ENCODE measurements at places on chromosomes 16 and 17.

DNA sequence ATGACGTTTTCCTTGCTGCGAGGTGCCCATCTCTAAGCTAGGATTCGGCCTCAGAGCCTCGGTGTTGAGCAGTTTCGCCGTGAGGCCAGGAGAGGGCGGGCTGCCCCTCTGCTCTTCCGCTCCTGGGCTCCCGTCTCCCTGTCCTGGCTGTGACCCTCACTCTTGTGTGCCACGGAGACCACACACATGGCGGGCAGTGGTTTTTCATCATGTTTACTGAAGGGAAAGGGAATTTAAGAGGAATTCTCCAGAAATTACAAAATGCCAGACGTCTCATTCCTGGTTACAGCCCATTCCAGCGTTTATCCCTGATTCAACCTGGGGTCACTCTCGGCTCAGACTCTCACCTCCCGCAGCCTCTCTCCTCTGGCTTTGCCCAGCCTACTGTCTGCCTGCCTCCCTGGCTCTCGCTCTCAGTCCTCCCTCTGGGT lies 96.8 kb upstream of the ELAC2 start:
- DNase-seq = no peak

GRCh38 chr16:13305019-13305755 lies 403.8 kb downstream of the SHISA9 start:
- no peak for DNase-seq

DNA sequence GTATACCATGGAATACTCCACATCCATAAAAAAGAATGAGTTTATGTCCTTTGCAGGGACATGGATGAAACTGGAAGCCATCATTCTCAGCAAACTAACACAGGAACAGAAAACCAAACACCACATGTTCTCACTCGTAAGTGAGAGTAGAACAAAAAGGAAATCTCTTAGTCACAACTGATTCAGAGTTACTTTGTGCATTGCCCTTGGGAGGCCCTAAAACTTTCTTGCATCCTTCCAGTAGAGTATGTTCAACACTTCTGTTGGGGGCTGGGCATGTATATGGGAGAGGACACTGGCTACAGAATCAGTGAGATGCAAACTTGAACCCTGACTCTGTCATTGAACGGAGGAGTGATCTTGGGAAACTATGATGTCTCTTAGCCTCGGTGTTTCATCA lies 147.4 kb upstream of the IRX5 start:
- no peak for DNase-seq

DNA sequence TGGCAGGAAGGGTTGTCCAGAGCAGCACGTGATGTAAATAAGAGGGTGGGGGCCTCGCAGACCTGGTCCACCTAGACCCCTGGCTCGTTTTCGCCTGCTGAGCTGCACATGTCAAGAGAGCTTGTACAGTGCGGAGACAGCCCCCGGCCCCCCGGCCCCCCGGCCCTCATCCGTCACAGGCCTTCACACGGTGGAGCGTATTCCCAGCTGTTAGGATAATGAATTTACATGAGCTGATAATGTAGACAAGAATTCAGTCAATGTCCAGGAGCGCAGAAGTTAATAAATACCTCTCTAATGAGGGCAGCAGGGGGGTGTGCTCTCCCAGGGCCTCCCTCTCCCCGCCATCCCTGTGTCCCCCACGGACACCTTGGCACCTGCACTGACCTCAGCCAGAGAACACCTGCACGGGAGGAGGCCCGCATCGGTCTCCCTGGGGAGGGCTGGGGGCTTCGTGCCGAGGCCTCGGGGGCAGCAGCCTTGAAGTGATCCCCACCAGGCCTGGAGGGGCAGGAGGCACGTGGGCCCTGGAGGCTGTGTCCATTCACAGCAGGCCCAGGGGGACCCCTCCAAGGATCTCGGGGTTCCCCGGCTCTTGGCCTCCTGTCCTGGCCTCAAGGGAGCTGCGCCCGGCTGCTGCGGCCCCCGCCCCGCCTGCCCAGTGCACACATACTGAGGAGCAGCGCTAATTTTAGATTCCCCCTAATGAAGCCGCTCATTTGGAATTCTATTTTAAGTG lies 14.6 kb downstream of the GSE1 start:
- no peak for DNase-seq

DNA sequence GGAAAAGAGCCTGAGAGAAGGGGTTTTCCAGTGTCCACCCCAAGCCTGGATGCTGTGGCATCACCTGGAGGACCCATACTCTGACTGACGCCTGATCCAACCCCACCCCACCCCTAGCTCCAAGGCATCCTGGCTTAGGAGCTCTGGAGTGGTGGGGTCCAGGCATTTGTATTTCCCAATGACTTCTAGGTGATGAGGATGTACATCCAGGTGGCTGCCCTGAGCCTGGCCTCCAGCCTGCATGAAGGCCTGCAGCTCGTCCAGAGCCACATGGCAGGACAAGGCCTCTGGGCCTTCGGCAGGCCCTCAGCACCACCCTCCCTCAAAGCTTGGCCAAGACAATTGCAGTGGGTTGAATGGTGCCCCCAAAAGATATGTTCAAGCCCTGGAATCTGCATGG lies 347.5 kb downstream of the C16orf95 start:
- DNase-seq = no peak

- no peak for DNase-seq
Observed at GRCh38 chr16:85765211-85765610, 14.3 kb upstream of the C16orf74 start.

GRCh38 chr17:35073183-35073790 lies 9.8 kb upstream of the RFFL start:
- DNase-seq = peak; percentile 27

DNA sequence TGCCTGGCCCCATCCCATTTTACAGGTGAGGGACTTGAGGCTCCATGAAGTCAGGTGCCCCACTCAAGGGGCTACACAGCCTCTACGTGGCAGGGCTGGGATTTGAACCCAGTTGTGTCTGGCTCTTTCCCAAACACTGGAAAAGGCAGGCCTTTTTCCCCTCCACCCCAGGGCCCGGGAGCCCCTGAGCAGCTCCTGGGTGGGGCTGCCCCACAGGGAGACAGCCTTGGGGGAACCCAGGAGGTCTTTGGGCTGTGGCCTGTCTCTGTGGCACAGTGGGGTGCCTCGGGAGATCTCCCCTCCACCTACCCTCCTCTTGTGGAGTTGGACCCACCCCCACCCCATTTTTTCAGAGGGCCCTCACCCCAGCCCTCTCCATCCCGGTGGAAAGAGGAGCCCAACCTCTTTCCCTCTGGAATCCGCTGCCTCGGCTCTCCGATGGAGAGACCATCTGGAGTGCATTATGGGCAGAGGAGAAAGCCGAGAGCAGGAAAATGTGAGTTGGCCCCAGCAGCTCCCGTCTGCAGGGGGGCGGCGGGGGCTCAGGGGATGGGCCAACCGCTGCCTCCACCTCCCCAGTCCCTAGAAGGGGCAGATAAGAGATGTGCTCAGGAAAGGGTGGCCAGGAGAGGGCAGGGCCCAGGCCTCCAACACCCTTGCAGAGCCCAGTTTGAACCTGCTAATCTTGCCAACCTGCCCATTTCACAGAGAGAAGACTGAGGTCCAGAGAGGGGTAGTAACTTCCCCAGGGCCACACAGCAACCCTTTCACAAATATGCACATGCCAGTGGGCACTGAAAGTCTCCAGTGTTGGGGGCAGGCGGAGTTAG lies 15.4 kb upstream of the TMEM92 start:
- no peak for DNase-seq

GRCh38 chr17:8762012-8762411 lies 3.7 kb upstream of the SPDYE4 start:
- no peak for DNase-seq

- DNase-seq = no peak
Observed at GRCh38 chr16:73033271-73033998, 14.5 kb downstream of the ZFHX3 start.

- no peak for DNase-seq
Observed at GRCh38 chr17:49549691-49550678, 25.7 kb upstream of the NXPH3 start.

- DNase-seq = no peak
Observed at GRCh38 chr17:18019838-18020154, 19.2 kb downstream of the ATPAF2 start.

- DNase-seq = no peak
Observed at GRCh38 chr16:84048871-84049270, 6.3 kb upstream of the SLC38A8 start.

DNA sequence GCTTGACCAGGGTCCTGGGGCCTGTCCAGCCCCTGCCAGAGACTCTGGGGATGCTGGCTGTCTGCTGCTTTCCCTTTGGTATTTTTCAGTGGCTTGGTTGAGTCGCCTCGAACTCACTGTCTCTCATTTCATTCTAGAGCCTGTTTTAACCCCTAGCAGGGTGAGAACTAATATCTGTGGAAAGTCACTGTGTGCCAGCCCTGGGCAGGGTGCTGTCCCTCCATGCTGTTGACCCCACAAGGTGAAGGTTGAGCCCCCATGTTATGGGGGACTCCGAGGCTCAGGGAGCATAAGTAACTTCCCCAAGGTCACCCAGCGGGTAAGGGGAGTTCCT lies 33.0 kb downstream of the DCAKD start:
- DNase-seq = no peak

- DNase-seq = no peak
Observed at GRCh38 chr16:70254180-70254964, 2.6 kb upstream of the EXOSC6 start.

- no peak for DNase-seq
Observed at GRCh38 chr16:86457501-86458148, 52.7 kb upstream of the FOXF1 start.

DNA sequence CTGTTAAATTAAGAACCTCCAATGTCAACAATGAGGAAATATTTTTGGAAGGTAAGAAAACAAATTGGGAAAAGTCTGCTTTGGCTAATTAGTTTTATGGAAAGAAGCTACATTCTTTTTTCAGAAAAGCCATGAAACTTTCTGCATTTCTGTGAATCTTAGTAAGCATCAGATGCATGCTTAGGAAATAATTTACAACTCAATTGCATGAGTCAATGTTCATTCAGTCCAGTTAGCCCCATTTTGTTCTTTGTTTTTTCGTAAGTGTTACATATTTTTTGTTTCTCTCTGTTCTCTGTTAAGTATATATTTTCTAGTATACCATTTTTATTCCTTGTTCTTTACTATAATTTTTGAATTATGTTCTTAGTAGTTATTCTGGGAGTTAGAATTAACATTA lies 195.2 kb upstream of the KIF2B start:
- no peak for DNase-seq

- DNase-seq = no peak
Observed at GRCh38 chr17:61715348-61715747, 124.3 kb upstream of the NACA2 start.

GRCh38 chr17:42704837-42705494 lies 22.6 kb downstream of the CNTNAP1 start:
- no peak for DNase-seq

- peak; percentile 78 for DNase-seq
Observed at GRCh38 chr17:75131278-75132017, at the start of gene NT5C. Gene NT5C, minus strand, starts transcription at chr17:75131742. Its CDS starts 35 bp downstream, at chr17:75131707.

- no peak for DNase-seq
Observed at GRCh38 chr17:11506635-11507034, 91.6 kb upstream of the DNAH9 start.

- no peak for DNase-seq
Observed at GRCh38 chr17:72580321-72581127, 459.7 kb downstream of the SOX9 start.

DNA sequence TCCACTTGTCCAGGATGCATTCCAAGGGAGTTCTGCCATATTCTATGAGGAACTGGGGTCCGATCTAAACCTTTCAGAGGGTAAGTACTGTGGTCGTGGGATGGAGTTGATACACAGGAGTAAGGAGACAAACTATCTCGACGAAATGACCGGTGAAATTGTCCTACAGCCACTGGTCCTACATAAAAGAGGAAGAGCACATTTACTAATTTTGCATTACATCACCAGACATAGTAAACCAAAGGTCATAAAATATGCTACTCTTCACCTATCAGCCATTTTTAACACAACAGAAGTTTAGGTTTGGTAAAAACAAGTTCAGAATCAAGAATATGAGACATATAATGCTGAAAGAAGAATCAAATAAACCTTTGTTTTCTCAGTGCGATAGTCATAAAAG lies 8.1 kb downstream of the HSF5 start:
- DNase-seq = peak; percentile 44

GRCh38 chr16:31332544-31332943 lies 22.4 kb upstream of the ITGAX start:
- no peak for DNase-seq

GRCh38 chr16:88505405-88506082 lies 52.5 kb downstream of the ZFPM1 start:
- DNase-seq = no peak

DNA sequence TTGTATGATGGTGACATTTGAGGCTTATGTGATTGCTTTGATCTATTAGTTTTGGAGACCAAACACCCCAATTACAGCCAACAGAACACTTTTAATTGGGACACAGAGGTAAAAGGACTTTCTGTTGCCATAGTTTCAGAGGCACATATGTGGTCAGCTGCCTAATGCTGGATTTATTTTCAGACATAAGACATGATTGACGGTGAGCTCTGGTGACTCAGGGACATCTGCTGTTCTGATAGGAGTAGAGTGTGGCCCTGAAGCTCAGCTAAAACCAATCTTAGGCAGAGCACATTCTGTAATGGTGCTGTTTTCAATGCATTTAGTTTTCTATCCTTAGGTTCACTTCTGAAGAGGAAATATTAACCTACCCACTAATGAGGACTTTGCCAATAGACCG lies 247.1 kb downstream of the UTP18 start:
- DNase-seq = no peak

DNA sequence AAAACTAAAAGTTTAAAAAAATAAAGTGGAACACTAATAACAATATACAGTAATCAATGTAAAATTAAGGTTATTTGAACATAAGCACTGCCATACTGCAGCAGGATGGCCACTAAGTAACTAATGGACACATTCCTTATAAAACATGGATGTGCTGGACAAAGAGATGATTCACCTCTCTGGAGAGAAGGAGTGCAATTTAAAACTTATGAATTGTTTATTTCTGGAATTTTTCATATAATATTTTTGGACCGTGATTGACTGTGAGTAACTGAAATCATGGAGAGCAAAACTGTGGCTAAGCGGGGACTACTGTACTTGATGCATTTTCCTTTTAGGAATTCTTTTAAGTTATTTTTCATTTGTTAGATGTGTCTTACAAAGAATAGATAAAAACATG lies 21.8 kb downstream of the CBFB start:
- no peak for DNase-seq

- DNase-seq = peak; percentile 53
Observed at GRCh38 chr17:30337393-30337999, 3.6 kb upstream of the TMIGD1 start.

- DNase-seq = no peak
Observed at GRCh38 chr17:49918591-49918990, 50.4 kb upstream of the DLX4 start.

DNA sequence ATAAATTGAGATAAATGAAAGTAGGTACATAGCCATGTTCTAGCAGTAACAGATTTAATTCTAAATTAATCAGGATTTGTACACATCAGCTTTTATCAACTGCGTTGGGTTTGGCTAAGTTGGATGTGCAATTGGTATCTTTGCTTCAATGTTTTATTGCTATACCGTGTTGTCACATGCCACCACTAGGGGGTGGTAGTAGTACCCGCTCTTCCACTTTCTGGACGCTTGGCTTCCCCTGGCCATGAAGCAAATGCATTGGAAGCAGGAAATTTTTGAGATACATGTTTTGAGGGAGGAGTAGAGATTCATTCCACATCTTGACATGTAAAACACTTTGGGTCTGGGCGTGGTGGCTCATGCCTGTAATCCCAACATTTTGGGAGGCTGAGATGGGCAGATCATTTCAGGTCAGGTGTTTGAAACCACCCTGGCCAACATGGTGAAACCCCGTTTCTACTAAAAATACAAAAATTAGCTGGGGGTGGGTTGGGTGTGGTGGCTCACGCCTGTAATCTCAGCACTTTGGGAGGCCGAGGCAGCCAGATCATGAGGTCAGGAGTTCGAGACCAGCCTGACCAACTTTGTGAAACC lies 58.6 kb downstream of the EMP2 start:
- DNase-seq = peak; percentile 48
